ENCODE measurements at places on chromosomes 3 and 15.
A peak's percentile ranks its signal among the peaks of the same experiment; 100 is the strongest.

GRCh38 chr15:67899596-67900283 is 59.9 kb upstream of the RNU6-1 start:
- no peak for DNase-seq

DNA sequence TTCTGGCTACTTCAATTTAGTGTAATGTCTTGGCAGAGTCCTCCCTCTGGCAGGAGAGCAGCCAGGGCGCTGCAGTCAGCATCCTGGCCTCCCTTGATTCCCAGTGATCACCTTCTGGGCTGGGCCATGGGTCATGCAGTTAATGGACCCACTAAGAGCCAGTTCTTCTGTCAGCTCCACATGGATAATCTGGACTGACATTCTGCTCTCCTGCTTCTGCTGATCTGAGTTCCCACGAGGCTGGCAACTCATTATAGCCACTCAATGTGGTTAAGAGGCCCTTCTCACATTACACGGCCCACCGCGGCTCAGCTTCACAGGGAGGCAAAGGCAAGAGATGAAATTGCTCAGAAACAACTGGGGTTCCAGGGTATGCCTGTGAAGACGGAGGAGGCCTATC is 94.0 kb downstream of the WDR76 start:
- no peak for DNase-seq

GRCh38 chr3:38739931-38740330 is 76.1 kb downstream of the SCN10A start:
- no peak for DNase-seq

DNA sequence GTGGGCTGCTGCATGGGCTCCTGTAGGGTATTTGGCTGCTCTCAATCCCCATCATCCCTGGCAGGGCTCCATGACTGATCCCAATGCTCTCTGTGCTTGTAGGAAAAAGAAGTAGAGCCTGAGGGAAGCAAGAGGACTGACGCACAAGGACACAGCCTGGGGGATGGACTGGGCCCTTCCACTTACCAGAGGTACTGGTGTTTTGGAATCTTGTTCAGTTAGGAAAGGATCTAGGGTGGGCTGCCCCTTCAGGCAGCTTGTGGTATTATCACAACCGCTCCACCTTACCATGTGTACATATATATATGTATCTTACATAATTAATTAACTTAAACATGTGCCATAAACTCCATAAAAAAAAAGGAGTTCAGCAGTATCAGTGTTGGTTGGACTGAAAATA is 1.3 kb downstream of the SLC28A2 start:
- peak; percentile 19 for DNase-seq

DNA sequence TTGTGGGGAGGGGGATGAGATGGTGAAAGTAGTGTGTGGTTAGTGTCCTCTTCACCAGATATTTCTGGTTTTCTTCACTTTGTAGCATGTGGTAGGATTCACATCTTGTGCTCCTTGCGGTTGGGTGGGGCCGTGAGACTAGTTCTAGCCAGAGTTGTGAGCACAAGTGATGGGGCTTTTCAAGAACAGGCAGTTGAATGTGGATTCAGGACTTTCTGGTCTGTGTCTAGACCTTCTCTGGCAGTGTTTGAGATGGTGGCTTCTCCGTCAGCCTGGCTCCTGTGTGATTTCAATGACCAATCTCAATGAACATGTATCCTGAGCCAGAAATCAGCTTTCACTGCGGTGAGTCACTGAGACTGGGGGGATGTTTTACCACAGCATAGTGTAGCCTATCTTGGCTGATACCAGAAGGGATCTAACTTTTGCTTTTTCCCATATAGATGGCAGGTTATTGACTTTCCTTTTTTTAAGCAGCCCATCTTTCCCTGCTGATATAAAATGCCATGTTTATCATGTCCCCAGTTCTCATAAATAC is 82.6 kb downstream of the RPLP1 start:
- DNase-seq: no peak

GRCh38 chr15:70955151-70955550 is 62.5 kb downstream of the LRRC49 start:
- no peak for DNase-seq

GRCh38 chr3:117047951-117048705 is 338.5 kb downstream of the TUSC7 start:
- DNase-seq: no peak

DNA sequence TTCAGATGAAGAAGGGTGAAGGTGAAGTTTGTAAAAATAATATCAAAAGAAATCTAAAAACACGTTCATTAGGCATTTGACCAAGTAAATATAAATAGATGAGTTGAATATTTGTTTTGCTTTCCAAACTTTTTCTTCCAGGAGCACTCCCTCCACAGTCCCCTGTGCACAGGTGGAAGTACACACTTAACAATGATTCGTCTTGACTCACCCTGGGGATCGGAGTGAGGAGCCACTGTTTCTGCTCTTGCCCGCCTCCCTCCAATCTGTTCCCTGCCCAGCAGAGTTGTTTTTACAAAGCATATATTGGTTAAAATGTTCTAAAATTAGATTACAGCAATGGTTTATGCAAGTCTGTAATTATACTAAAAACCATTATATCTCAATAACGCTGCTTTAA is 175.1 kb downstream of the PTPRG start:
- no peak for DNase-seq

GRCh38 chr3:126533506-126533905 is 9.6 kb downstream of the CHST13 start:
- no peak for DNase-seq

GRCh38 chr3:108021533-108021932 is 69.3 kb downstream of the CD47 start:
- DNase-seq: no peak

DNA sequence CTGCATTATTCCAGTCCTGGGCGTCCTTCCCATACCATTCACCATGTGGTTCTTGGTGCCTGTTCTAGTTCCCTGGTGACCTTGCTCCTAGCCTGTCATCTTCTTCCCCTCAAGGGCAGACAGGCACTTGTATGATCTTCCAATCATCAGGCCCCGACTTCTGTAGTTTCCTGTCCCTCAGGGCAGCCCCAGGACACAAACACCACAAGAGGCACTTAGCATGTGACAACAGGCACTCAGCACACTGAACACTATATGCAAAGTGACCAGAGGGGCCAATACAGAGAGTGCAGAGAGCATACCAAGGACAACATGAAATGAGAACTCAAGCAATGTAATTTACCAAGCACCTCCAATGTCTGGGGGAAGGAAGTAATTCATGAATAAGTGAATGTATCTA is 17.9 kb downstream of the TMEM40 start:
- DNase-seq: no peak

GRCh38 chr3:15635121-15635661 is 33.6 kb downstream of the BTD start:
- DNase-seq: peak; percentile 33

GRCh38 chr3:144235489-144235888 is 263.9 kb downstream of the DIPK2A start:
- DNase-seq: no peak

DNA sequence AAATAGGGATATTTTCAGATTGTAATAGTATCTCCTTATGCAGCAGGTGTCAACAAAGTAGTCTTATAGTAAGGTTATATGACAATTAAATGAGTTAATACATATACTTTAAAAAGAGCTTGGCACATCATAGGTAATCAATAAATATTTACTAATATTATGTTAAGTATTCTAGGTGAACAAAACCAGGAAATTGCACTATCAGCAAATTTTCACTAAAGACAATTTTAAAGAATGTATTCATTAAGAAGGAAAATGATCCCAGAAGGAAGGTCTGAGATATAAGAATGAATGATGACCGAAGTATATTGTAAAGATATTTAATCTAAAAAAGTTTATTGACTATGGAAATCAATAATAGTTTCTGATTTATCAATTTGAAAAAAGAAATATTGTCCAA is 281.9 kb downstream of the ADAMTSL3 start:
- DNase-seq: no peak
